ENCODE measurements at places on chromosomes 1 and 21. TPM values are rescaled to one million over a fixed set of nuclear protein-coding genes. Genes with fewer than 3 reads are reported as not detected.

DNA sequence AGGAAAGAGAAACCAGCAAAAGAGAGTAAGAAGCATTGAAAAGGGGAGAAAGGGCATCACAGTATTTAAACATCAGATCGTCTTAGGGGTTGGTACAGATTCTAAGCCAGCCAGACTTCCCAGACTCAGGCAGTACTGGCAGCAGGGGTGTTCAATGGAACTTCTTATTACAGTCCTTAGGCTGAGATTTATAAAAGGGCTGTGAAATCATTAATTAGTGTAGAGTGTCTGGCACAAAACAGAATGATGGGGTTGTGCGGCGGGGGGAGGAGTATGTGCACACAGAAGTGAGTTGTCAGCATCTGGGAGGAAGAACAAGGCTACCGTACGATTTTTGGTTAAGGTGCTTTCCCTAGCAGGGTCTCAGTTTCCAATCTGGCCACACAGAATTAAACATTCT is 38.2 kb downstream of the ARHGEF11 start:
- no peak for DNase-seq
- no peak overlapping the region for H3K27ac ChIP-seq
- H3K36me3 ChIP-seq, result no peaks in the 10 kb centered on the region
- no peaks in the 10 kb centered on the region for H3K4me1 ChIP-seq
- H3K4me3 ChIP-seq, result no peak overlapping the region

DNA sequence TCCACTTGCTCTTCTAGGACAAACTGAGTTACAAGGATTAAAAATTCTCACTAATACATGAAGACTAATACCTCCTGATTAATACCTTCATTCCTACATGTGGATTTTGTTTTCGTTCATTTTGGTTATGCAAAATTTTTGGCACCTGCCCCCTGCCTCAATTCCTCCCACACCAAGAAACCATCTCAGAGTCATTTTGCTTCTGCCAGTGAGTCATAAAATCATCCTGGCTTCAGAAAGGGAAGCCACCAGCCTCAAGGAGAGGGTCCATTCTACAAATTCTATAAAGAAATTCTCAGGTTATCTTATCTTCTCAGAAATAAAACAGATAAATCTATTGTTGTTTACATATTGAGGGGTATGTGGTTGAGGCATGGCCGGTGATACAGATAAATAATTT is 103.2 kb upstream of the COA6 start:
- H3K4me1 ChIP-seq, result no peaks in the 10 kb centered on the region
- DNase-seq, result no peak
- no peaks in the 10 kb centered on the region for H3K27me3 ChIP-seq
- no peak overlapping the region for H3K27ac ChIP-seq

GRCh38 chr1:223189903-223190724 is 47.1 kb upstream of the TLR5 start:
- H3K4me1 ChIP-seq, result peaks cover 22% of the 10 kb centered on the region
- H3K36me3 ChIP-seq, result no peaks in the 10 kb centered on the region
- H3K27me3 ChIP-seq, result no peaks in the 10 kb centered on the region
- peak; percentile 96 for DNase-seq
- H3K27ac ChIP-seq, result peak overlapping the region; percentile 98

GRCh38 chr1:159010391-159010790 is 684 bp downstream of the IFI16 start:
- H3K36me3 ChIP-seq, result no peaks in the 10 kb centered on the region
- peak overlapping the region; percentile 77 for H3K27ac ChIP-seq
- peak overlapping the region; percentile 65 for H3K4me3 ChIP-seq
- H3K27me3 ChIP-seq, result no peaks in the 10 kb centered on the region
- DNase-seq, result no peak

DNA sequence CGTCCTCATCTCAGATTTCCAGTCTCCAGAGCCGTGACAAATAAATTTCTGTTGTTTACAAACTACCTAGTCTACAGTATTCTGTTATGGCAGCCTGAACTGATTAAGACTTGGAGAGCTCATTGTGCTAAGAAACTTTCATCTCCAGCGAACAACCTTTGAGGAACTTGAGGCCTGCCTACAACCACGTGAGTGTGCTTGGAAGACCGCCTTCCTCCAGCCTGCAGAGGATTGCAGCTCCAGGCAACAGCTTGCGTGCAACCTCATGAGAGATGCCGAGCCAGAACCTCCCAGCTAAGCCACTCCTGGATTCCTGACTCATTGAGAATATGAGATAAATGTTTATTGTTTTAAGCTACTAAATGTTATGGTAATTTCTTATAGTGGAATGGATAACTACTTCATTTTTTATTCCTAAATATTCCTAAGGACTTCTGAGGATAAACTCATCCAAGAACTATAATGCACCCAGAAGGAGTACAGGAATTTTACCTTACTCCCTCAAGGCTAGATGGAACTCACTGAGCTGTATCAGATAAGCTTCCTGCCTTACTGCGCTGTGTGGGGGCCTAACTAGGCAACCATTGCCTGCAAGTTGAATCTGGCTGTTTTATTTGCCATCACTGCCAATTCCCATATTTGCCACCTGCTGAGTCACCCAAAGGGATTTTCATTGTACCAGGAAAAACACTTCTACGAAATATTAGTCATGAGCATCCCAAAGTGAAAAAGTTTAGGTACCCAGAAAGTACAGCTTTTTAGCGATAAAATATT is 17.6 kb downstream of the FAM177B start:
- no peaks in the 10 kb centered on the region for H3K36me3 ChIP-seq
- peaks cover 9% of the 10 kb centered on the region for H3K4me1 ChIP-seq
- H3K27me3 ChIP-seq, result no peaks in the 10 kb centered on the region
- peak; percentile 62 for DNase-seq

GRCh38 chr1:8374812-8375211 is 56.9 kb downstream of the SLC45A1 start:
- no peak overlapping the region for H3K4me3 ChIP-seq
- peak; percentile 55 for DNase-seq
- H3K36me3 ChIP-seq, result peaks cover 9% of the 10 kb centered on the region
- no peaks in the 10 kb centered on the region for H3K27me3 ChIP-seq
- H3K27ac ChIP-seq, result no peak overlapping the region
- H3K4me1 ChIP-seq, result peaks cover 70% of the 10 kb centered on the region

- no peak overlapping the region for H3K27ac ChIP-seq
- no peaks in the 10 kb centered on the region for H3K4me1 ChIP-seq
- DNase-seq, result no peak
- peaks cover 63% of the 10 kb centered on the region for H3K36me3 ChIP-seq
- H3K4me3 ChIP-seq, result no peak overlapping the region
Observed at GRCh38 chr1:35615440-35615839, 25.9 kb downstream of the PSMB2 start.

DNA sequence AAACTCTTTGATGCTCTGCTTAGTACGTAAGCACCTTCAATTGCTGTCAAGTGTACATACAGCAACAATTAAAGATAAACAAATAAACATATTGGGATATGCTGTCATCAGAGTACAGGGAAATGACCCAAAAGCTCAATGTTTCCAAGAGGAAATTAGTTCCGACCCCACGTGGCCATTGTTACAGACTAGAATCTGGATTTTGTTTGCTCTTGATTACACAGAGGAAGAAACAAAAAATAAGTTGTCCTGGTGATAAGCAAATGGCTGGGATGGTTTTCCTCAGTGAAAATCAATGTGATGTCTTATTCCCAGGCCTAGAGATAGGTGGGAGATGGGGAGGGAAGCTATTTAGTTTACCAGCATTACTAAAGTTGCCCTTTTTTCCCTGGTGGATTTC is 113.0 kb upstream of the UBE2U start:
- H3K36me3 ChIP-seq, result no peaks in the 10 kb centered on the region
- peaks cover 40% of the 10 kb centered on the region for H3K4me1 ChIP-seq
- no peak overlapping the region for H3K27ac ChIP-seq
- DNase-seq, result no peak

GRCh38 chr1:1620433-1621139 is 5.3 kb downstream of the MIB2 start:
- no peak overlapping the region for H3K4me3 ChIP-seq
- H3K36me3 ChIP-seq, result no peaks in the 10 kb centered on the region
- H3K27ac ChIP-seq, result no peak overlapping the region
- H3K4me1 ChIP-seq, result peaks cover 8% of the 10 kb centered on the region
- DNase-seq, result no peak

DNA sequence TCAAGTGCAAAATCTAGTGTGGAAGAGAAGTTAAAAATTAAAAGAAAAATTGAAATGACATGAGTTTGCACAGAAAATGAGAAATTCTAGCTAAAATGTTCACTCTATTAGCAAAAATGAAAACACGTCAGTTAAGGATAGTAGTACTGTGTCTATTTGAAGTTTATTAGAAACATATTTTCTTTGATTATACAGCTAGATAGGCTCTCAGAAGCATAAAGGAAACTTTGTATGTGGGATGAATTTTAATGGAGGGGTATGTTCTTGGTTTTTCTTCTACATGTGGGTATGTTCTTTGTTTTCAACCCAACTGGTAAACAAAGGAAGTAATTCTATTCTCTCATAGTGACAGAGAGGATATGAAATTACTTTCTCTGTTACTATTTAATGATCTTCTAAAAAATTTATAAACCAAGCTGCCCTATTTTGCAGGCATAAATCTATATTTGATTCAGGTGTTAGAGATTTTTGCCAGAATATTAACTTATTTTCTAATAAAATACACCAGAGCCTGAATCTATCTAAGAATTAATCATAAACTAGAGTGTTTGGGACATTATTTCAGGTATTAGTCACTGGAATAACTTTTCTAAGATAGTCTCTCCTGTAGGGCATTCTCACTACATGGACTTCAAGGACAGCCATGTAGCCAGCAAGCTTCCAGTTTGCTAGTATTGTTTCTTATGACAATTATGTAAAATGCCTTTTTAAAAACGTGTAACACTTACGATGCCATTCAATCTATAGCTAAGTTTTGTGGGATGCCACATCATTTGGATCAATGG is 15.8 kb downstream of the GPSM2 start:
- DNase-seq, result no peak
- H3K4me3 ChIP-seq, result no peak overlapping the region
- no peak overlapping the region for H3K27ac ChIP-seq
- no peaks in the 10 kb centered on the region for H3K36me3 ChIP-seq

DNA sequence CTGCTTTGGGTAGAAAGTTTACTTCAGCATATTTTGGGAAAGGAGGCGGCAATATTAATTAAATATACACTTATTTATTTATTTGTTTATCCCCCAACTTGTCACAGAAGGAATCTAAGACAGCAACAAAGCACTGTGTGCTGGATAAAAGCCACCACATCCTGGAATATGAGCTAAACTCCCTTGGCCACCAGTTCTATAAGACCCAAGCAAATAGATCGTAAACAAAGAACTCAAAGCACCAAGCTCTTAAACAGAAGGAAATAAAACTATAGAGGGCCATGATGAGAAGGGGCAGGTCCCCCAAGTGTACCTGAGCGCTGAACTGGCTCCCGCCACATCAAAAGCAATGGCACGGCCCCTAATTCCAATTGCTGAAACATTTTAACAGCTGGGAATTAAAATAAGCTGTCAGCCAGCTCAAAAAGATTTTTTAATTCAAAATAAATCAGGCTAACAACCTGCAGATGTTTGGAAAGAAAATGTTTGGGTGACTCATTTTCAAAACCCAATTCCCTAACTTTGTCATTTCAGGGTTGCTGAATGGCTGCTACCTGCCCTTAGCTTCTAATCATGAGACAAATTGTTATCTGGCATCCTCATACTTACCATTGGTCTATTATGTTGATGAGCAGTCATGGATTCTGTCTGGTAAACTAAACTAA is 127.1 kb downstream of the SLC30A10 start:
- H3K36me3 ChIP-seq, result no peaks in the 10 kb centered on the region
- H3K27ac ChIP-seq, result no peak overlapping the region
- DNase-seq, result no peak
- H3K4me1 ChIP-seq, result peaks cover 22% of the 10 kb centered on the region
- no peaks in the 10 kb centered on the region for H3K27me3 ChIP-seq

DNA sequence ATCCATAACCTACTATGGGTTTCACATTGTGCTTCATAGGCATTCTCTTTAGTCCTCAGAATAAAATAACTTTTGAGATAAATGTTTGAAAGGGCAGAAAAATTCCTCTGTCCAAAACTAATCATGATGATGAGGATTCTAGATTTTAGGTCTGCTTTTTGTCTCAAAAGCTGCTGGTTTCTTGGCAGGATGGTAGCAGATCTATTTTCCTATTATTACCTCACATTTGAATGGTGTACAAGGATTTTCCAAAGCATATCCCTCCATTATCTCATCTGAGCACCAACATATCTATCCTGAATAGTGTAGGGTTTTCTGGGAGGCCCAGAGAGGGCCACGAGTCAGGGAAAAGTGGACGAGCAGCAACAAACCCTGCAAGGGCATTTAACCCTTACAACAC is 201.9 kb downstream of the PLPP3 start:
- no peak overlapping the region for H3K4me3 ChIP-seq
- H3K4me1 ChIP-seq, result no peaks in the 10 kb centered on the region
- no peaks in the 10 kb centered on the region for H3K27me3 ChIP-seq
- no peak overlapping the region for H3K27ac ChIP-seq
- no peaks in the 10 kb centered on the region for H3K36me3 ChIP-seq

DNA sequence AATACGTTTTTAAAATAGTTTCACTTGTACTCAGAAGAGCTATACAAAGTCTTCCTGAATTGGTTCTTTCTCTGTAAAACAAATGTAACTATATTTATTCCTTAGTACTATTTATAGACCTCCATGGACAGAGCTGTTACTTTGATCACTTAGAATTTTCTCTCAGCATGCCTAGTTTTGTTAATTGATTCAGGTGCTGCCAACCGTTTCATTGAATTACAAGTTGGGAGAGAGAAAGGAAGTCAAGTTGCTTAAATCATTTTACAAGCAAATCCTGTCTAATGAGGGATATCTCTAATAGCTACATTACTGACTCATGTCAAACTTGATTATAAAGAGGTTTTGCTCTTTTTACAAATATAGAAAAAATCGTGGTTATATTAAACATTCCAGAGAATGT is 241.0 kb downstream of the FMN2 start:
- no peak for DNase-seq
- no peaks in the 10 kb centered on the region for H3K4me1 ChIP-seq
- no peaks in the 10 kb centered on the region for H3K27me3 ChIP-seq
- H3K36me3 ChIP-seq, result no peaks in the 10 kb centered on the region
- no peak overlapping the region for H3K27ac ChIP-seq
- no peak overlapping the region for H3K4me3 ChIP-seq

BCL2L15 gene
- total RNA-seq, result 1.2 TPM

AJAP1 gene
- total RNA-seq, result not detected

MPZ gene
- 1.1 TPM for total RNA-seq

UBXN10 gene
- not detected for total RNA-seq

PIGV gene
- 5.8 TPM for total RNA-seq

ITLN1 gene
- not detected for total RNA-seq

LAMTOR5 gene
- 138 TPM for total RNA-seq

SPRR3 gene
- total RNA-seq, result not detected

LMX1A gene
- total RNA-seq, result not detected

PADI2 gene
- total RNA-seq, result 4.3 TPM

HES5 gene
- total RNA-seq, result not detected

RIIAD1 gene
- total RNA-seq, result not detected
